ENCODE measurements at places on chromosomes 6 and 20.
A peak's percentile ranks its signal among the peaks of the same experiment; 100 is the strongest.

DNA sequence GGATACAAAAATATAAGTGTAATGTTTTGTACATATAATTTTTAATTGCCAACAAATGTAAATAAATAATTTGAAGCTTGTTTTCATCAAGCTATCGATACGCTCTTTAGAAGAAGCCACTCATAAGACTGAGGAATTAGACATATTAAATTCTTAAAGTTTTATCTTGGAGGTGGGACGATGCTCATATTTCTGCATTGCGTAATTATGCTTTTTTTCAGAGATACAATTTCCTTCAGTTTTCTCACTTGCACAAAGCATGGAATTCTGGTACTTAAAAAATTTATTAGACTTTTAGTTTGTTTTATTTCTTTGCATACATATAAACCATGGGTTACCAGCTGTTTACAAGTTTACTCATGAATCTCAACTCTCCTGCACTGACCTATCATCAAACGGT is 980.0 kb downstream of the EYS start:
- DNase-seq: no peak

DNA sequence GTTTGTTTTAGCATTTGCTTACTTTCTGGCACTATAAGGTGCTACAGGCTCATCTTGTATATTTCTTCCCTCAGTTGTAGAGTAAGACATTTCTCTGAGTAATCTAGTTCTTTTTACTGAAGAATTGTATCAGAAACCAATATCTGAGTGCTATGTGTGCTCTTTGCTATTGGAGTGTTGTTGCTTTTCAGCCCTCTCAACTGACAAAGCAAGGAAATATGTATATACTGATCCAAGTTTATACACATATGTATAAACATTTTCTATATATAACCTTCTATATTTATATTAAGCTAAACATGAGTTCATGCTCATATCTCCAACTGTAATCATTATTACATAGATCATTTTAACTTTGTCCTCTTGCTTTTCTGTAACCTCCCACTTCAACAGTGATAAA is 405.7 kb downstream of the RFPL4B start:
- DNase-seq: no peak

GRCh38 chr20:50516180-50516934 is 6.2 kb downstream of the PTPN1 start:
- no peak for DNase-seq

DNA sequence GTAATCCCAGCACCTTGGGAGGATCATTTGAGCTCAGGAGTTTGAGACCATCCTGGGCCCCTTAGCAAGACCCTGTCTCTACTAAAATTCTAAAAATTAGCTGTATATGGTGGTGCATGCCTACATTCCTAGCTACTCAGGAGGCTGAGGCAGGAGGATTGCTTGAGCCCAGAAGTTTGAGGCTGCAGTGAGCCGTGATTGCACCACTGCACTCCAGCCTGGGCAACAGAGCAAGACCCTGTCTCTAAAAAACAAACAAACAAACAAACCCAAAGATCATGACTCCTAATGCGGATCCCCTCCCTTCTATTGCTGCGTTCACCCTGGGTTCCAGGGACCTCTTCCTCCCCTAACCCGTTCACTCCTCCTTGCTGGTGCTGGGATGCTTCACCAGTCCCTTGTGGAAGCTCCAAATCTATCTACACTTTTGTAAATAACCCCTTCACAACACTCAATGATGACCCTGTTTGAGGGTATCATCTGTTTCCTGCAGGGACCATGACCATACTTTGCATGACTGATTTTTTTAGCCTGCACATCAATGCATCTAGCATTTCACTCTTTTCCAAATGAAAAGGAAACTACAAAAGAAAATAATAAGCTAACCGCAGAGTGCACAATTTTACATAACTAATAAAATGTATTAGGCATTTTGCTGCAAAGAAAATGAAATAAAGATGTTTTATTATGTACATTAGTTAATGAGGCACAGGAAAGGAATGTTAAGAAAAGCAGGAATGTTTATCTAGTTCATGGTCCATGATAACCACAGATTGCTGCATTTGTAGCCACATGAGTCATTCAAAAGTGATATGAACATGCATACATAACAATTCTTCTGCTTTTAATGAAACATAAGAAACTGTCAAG is 30.5 kb upstream of the IPCEF1 start:
- no peak for DNase-seq

- DNase-seq: no peak
Observed at GRCh38 chr6:79042088-79042798, 35.8 kb downstream of the PHIP start.

DNA sequence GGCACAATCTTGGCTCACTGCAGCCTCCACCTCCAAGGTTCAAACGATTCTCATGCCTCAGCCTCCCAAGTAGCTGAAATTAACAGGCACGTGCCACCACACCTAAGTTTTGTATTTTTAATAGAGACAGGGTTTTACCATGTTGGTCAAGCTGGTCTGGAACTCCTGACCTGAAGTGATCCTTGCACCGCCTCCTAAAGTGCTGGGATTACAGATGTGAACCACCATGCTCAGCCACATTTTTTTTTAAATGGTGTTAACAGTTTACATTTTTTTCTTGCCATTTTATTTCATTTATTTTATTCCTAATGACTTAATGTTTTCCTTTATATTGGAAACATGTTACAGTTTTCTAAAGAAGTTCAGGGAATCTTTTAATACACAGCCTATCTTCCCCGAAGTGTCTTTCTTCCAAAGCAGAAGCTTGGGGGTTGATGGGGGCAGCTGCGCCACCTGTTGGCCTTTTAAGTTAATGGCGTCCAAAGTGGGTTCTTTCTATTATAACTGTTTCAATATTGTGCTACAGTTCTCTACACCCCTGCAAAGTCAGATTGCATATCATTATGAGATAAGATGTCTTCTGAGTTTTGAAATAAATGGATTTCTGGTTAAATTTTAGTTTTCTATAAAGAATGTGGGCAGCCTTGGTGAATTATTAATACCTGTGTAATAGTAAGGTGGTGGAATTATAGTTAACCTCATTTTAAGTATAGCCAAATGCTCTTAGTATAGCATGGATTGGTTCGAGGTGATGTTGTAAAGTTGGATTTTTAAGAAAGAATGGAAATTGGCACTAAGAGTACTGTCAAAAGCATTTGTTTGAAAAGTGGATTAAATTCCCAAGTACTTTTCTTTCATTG is 42.0 kb upstream of the PLCG1 start:
- DNase-seq: no peak

GRCh38 chr6:157603314-157603940 is 219.6 kb upstream of the SNX9 start:
- DNase-seq: no peak

DNA sequence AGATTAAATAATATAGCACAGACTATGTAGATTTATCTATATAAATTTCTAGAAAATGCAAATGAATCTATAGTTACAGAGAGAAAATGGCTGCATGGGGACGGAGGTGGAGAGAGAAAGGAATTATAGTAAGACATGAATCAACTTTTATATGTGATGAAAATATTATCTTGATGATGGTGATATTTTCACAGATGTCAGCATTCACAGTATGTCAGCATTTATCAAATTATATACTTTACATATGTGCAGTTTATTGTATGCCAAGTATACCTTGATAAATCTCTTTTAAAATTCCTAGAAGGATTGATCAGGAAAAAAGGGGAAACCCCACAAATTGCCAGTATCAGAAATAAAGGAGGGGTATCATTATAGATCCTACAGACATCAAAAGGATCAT is 44.6 kb downstream of the NPEPL1 start:
- DNase-seq: no peak

- DNase-seq: no peak
Observed at GRCh38 chr6:33215271-33216116, 7.2 kb downstream of the RING1 start.

DNA sequence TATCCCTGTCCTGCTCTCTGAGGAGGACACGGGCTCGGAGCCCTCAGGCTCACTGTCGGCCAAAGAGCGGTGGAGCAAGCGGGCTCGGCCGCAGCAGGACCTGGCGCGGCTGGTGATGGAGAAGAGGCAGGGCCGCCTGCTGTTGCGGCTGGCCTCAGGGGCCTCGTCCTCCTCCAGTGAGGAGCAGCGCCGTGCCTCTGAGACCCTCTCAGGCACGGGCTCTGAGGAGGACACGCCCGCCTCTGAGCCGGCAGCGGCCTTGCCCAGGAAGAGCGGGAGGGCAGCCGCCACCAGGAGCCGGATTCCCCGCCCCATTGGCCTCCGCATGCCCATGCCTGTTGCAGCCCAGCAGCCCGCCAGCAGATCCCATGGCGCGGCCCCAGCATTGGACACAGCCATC is 14.2 kb upstream of the SLC22A7 start:
- DNase-seq: no peak

- DNase-seq: no peak
Observed at GRCh38 chr6:107032051-107032450, 4.1 kb downstream of the MTRES1 start.

DNA sequence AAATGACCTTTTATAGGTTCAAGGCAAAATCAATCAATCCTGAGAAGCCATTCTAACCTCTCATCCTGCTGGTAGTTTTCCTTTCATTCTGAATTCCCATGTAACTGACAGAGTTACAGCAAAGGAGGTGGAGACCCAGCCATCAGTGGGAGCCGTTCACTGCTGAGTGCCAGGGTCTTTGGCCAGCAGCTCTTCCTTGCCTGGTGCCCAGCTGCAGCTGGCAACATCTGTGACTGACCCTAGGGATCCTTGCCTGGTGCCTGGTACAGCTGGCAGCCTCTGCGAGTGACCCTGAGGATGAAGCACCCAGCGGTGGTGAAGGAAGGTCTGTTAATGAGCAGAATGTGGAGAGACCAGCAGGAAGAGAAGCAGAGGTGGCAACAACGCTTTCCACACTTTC is 314.6 kb downstream of the THBS2 start:
- DNase-seq: no peak

DNA sequence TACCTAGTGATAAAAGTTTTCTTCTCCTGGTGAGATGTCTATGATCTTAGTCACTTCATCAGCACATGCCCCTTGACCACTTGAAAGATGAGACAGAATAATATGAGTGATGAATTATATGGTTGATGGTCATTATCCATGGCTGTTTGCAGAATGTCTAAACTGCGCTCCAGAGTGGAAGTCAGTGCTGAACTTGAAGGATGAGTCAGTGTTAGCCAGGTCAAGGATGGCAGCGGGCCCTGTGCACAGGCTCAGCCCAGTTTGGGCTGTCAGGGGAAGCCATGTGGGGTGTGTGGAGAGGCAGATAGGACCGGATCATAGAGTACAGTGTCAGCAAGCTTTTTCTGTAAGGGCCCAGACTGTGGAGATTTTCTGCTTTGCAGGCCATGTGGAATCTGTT is 67.2 kb upstream of the KIF25 start:
- DNase-seq: no peak

- DNase-seq: no peak
Observed at GRCh38 chr6:140641412-140641811, 1267.0 kb upstream of the CITED2 start.

DNA sequence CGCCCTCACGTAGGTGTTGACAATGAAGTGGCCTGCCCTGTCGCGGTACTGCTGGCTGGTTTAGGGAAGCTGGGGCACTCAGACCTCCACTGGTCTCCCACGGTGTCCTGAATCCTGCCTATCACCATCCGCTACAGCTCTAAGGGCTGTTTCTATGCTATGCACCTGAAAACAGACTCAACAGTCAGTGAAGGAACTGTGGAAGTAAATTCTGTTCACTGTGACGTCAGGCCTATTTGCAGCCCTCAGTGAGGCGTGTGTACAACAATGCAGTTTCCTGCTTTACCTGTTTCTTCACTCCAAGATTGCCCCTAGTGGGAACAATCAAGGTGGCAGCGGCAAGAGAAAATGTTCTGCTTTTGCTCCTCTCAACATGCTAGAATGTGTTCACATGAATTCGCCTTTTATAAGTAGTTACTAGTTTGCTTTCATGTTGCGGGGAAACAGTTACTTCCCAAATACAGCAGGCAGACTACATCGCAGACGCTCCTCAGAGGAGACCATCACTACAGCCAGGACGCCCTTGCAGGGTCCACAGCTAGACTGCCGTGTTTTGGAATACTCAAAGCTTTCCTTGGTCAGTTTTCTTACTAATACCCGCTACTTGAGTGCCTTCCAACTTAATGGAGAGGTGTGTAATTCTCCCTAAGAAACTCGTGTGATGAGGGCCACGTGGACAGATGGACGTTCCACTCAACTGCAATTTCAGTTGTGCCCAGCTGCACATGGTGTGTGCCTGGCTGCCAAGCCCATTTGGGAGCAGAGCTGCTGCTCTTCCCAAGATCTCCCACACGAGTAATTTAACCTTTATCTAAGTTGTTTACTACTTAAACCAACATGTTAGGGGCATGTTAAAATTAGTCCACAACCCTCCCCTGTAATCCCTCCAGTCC is 25.4 kb downstream of the DIDO1 start:
- no peak for DNase-seq

- no peak for DNase-seq
Observed at GRCh38 chr6:32213649-32214048, 10.2 kb downstream of the NOTCH4 start.

DNA sequence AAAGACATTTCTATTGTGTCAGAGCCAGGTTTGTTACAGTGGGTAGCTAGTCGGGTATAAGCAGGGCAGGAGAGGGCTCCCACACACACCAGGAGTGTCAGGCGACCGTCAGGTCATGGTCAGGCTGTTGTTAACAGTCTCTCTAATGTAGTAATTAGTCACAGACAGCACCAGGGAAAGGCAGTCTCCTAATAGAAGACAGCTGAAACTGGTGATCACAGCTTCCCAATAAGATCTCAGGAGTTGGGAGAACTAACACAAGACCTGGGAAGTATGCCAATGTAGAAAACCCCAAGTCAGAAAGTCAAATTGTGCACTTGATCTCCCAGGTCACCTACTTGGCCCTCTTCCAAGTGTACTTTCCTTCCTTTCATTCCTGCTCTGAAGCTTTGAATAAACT is 53.0 kb upstream of the GPR6 start:
- DNase-seq: no peak

DNA sequence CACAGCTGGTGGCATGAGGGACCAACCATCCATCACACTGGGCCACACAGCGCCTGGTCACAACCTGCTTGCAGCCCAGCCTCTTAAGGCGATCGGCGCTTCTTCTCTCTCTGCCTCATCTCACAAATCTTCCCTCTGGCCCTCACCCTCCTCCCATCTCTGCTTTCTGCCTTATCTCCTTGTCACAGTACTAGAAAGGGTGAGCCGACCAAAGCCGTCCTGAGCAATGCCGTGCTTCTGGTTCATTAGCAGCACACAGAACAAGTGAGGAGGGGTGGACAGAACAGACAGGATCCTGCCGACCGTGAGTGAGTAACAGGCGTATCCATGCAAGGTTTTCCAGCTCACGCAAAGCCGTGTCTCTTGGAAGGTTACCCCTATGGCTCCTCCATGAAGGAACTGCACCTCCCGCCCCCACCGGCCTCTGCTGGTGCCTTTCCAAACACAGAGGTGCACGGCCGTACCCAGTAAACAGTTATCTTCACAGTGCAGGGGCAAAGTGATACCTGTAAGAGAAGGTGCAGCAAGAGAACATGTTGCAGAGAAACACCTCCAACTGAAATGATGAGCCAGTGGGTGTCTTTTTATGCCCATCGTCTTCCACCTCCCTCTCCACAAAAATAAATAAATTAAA is 331.7 kb downstream of the FARS2 start:
- DNase-seq: no peak

DNA sequence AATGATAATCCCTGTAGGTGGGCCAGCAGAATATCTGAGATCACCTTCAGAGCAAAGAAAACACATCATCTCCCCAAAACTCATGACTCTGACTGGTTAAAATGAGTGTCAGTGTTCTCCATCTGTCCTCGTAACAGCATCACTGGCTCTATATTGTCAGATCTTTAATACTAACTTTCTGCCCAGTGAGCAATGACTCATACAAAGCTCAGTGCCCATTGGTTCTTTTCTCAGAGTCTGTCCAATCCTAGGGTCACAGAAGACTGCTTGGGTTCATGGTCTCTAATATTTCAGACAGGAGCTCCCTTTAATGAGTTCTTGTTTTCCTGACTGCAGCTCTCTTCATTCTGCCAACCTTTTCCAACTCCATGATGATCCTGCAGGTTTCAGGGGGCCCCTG is 36.4 kb downstream of the HLA-DPB1 start:
- peak; percentile 24 for DNase-seq
